Hippocampal formation (tissue), 2 donors: ENCODE measurements at places on chromosomes 11 and 22.

DNA sequence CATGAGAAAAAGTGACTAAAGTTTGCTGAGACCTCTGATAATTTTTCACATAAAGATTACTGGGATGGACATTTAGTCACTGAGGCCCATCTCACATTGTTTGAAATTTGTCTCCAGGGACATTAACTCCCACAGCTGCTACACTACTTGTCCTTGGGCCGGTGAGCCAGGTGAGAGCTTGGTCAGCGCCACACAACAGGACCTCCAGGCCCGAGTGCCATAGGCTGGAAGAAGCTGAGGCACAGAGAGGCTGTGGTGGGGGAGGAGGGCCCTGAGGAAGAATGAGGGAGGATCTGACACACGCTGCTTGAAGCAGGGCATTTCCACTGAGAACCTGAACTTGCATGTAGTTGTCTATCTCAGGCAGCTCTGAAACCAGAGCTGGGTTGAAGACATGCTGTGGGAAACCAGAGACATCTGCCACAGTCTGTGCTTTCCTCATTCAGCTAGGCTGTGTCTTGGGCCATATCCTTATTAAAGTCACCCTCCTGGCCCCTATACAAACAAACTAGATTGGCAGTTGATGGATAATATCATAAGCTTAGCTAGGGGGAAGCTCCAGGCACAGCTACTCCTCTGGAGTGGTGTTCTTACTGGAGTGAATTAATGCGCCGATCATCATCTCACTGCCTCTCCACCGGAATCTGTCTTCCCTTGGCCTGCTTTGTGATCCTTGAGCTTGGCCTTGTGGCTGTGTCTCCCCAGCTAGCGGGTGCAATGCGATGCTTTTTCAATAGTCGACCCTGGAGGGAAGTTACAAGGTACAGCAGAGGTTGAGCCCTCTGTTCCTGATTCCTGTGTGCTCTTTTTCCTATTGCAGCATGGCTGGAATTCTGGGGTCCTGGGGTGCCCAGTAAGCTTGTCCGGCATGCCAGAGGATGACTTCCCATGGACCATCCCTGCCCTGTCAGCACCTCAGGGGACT, 225.3 kb upstream of the B3GAT1 start:
- DNase-seq: no peak

DNA sequence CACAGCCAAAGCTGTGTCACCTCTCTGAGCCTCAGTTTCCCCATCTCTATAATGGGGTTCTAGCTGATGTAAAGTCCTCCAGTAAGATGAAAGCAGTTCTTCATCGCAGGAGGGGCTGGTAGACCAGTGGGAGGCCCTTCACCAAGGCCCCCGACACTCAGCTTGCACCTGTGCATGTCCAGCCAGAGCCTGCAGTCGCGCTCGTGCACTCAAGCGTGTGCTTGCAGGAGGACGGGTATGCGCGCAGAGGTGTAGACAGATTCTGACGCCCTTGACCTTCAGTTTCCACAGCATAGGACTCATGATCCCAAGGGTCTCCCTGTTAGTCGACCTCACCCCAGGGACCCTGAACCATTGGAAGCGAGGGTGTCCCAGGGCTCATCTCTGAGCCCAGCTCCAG, 633.7 kb downstream of the TBC1D22A start:
- no peak for DNase-seq

GRCh38 chr11:63543711-63544110, 7.1 kb downstream of the PLAAT4 start:
- no peak for DNase-seq

DNA sequence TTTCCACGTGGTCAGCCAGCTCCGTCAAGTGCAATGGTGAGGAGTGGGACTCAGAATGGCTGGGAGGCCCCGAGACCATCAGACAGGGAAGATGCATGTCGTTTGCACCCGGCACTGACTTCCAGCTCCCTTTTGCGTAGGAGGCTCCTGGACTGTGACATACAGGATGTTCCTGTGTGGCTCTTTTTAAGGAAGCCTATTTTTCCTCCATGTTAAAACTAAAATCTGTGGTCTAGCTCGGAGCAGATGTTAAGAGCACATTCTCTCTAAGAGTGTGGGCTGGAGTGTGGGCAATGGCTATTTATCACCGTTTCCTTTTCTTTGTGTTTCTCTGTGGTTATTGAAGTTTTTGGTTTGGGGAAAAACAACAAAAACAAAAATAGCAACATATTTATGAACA, 40.9 kb upstream of the AMPD3 start:
- peak; percentile 17 for DNase-seq

DNA sequence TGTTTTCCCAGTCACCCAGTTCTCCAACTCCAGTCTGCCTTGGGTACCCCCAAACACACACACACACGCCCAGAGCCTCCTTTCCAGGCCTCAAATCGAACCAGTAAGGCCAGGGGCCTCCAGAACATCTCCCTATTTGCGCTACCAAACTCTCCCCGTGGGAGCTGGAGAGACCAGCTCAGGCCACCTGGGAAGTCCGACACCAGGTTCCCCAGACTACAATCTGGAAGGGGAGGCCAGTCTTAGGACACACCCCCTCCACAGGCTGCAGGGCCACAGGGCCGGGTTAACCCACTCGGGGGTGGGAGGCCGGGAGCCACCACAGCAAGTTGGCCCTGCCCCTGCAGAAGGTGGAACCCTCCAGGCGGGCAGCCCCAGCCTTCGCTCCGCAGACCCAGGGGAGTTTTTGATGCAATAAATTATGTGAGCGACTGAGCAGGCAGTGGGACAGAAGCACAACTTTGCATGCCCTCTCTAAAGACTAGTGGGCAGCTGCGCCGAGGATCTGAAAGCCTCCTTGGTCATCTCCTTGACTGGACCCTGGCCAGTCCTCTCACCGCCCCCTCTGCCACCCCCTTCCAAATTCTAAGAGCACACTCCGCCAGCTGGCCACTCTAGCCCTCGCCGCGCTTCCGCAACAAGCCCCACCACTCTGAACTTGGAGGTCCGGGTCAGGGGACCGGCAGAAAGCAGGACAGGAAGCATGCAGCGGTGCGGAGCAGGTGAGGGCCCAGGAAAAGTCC, 2.8 kb downstream of the IGF2 start:
- no peak for DNase-seq

DNA sequence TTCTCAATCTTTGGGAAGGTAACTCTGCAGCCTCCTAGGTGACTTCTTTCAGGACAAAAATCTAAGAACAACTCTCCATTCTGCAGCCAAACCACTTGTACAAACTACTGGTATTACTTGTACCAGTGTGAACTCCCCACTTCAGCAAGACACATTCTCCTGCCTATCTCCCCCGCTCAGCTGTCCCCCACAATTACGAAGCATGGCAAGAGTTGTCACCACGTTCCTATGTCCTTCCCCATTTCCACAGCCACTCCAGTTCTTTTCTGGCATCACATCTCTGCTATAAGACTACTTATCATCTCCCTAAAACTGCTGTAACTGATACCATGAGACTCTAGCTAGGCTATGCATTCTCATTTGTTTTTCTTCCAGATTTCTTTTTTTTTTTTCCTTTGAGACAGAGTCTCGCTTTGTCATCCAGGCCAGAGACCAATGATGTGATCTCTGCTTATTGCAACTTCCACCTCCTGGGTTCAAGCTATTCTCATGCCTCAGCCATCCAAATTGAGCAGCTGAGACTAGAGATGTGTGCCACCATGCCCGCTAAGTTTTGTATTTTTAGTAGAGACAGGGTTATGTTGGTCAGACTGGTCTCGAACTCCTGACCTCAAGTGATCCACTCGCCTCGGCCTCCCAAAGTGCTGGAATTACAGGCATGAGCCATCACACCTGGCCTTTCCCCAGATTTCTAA, 71.9 kb upstream of the CDON start:
- no peak for DNase-seq
